ENCODE measurements at places on chromosomes 1 and 21.

DNA sequence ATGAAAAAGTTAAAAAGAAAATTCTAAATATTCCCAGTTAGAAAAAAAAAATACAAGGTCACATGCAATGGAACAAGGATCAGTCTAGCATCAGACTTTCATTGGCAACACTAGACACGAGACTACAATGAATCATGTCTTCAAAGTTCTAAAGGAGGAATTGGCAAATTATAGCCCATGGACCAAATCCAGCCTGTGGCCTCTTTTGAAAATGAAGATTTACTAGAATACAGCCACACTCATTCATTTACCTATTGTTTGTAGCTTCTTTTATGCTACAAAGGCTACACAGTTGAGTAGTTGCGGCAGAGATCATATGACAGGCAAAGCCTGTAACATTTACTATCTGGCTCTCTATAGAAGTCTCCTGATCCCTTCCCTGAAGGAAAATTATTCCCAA is 71.4 kb downstream of the MRPL39 start:
- no peak for DNase-seq

DNA sequence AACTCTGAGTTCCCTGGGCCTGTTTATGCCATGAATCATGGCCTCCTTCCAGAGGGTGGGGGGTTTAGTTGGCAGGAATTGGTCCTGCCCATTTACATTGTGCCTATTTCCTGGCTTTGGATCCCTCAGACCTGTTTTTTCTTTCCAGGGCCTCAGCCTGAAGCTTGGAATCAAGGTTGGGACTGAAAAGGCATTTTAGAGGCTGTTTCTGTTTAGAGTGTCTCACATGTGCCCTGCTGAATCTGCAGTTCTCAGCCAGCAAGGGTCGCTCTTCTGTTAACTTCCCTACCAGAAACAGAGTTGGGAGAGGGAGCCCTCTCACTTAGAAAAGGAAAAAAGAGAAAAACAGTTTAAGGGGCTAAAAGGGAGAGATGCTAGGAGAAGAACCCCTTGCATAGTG is 191.1 kb downstream of the PTPRC start:
- no peak for DNase-seq

GRCh38 chr1:223214261-223214807 is 71.3 kb upstream of the TLR5 start:
- no peak for DNase-seq

DNA sequence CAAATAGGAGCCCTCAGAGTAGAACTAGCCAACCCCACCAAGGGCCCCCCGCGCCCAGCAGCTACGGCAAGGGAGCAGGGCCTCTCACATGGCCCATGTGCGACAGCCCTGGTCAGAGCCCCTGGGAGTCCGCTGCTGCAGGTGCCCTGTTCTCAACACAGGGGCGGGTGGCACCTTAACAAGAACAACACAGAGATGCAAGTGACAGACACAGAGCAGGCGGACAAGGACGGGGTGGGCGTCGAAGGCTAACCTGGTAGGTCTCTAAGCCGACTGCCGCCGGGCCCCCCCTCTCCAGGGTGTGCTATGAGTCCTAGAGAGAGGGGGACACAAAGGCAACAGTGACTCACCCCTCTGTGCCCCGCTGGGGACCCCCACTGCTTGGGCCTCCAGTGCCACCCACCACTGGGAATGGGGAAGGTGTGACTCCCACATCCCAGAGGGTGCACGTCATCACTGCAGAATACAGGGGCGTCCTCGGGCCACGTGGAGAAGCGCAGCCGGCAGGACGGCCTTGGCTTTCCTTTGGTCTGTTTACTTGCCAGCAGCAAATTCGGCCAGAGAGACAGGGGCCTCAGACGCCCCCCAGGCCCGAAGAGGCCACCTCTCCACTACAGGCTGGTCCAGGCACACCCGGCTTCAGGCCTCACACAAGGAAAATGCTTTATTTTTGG is 44.8 kb downstream of the PRDM15 start:
- no peak for DNase-seq

GRCh38 chr1:202193614-202194327 is at the start of gene LGR6:
Gene LGR6, plus strand, starts transcription at chr1:202193799. Its CDS starts 191 bp downstream, at chr1:202193990.
- DNase-seq = no peak

DNA sequence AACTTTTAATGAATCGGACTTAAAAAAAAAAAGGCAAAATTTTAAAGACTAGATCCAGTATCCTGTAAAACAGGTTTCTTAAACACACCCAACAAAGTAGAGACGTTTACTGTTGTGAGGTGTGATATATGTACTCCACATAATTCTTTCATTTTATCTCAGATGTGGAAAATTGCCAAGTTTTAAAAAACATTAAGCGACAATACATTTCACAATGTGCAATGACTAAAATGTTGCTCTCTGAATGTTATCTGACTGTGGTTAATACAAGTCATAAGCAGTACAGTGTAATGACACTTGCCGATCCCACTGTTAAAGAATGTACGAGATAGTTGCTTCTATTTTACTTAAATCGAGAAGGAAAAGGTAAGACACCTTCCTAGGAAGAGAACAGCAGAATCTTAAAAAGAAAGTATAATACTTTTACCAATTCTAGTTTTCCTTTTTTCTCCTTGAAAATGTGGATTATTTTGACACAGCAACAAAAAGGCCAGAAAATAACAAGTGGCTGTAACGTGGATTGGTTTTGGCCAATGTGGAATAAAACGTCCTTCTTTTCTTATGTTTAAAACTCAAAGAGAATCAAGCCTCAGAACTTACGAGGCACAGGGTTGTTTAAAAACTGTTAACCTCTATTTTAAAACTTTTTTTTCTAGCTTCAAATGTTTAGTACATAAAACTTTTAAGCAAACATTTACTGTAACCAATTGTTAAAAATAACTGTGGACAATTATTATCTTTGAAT is 51.4 kb downstream of the TP53BP2 start:
- no peak for DNase-seq

- DNase-seq = peak; percentile 86
These were observed 72.9 kb downstream of the SKI start for GRCh38 chr1:2300851-2301606.

DNA sequence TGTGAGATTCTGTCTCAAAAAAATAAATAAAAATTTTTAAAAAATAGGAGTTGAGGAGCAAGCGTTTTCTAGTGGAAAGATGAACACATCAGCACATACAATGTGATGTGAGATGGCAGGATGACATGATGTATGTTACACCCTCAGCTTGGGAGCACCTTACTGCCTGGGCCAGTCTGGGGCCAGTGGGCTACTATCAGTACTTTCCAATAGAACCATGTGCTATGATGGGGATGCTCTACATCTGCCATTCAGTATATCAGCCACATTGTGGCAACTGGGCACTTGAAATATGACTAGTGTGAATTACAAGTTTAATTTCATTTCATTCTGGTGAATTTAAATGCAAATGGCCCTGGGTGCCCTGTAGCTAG is 156.0 kb downstream of the PGBD5 start:
- no peak for DNase-seq

DNA sequence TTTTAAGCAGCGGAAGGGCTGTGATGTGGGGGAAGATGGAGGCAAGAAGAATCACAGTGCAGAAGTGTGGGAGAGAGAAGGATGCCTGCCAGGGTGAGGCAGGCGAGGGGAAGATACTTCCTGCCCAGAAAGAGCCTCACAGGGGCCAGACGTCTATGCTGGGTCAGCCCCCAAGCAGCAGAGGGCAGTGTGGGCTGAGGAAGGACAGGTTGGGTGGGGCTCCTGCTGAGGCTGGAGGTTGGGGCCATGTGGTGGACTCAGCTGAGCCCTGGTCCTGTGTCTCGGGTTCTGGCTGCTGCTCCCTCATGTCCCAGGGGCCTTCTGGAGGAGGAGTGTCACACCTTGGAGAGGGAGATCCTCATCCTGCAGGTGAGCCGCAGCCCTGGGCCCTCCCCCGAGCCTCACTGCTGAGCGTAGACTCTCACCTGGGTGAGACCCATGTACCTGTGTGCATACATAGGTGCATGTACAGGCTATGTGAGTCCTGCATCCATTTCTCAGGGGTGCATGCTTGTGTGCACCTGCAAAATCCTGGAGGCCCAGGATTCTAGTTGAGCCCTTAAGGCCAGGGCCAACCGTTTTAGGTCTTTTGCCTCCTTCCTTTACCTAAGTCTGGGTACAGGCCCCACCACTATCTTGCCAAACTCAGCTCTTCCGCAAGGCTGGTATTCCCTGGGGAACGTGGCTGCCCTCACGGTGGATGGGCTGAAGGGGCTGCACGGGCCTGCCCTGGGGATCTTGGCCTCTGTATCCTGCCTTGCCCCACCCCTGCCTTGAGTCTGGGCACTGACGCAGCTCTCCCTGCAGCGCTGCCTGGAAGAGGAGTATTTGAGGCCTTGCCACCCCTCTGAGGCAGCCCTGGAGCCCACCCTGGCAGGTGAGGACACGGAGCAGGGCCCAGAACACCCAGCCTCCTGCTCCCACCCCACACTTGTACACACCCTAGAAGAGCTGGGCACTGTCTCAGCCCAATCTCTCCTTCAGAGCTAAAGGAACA is 3.7 kb downstream of the CCDC24 start:
- DNase-seq = no peak

GRCh38 chr1:60402216-60402615 is 328.6 kb upstream of the C1orf87 start:
- DNase-seq = no peak

GRCh38 chr1:218741852-218742251 is 396.7 kb downstream of the TGFB2 start:
- no peak for DNase-seq

DNA sequence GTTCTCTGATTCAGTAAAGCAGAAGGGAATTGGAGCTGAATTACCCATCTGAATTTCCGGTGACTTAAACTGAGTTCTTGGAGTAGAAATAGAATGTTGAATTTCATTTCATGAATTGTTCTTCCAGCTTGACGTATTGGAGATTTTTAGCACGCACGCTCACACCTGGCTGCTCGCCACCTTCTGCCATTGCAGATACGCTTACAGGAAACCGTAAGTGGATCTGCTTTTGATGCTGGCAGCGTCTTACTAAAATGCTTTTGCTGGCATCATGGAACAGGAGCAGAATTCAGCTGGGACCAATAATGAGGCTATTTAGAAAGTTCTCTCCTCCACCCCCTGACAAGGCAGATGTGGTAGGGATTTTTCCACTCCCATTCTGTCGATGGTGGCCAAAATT is 17.7 kb upstream of the ELAVL4 start:
- DNase-seq = no peak

DNA sequence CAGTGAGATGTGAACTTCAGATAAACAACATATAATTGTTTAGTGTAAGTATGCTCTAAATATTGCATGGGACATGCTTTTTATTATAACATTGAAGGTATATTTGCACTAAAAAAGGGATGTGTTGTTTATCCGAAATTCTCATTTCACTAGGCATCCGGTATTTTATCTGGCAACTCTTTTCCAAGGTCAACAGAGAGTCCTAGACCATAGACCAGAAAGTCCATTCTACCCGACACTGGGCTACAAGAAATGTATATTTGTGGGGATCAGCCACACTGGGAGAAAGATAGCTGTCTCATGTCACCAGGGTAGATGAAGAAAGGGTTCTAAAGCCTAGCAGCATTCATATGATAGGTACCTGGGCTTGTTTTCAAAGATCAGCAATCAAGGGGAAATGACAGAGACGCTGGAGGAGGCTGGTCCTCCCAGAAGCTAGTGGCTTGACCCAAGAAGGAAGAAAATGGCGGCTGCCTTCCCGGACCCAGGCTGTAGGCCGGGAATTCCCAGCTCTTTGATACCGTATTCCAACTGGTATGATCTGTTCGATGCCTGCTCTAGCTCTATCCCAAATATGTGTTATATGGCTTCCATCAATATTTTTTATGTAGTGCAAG is 161.1 kb upstream of the IRF2BP2 start:
- no peak for DNase-seq

GRCh38 chr1:39540504-39541031 is 36.0 kb downstream of the PABPC4 start:
- DNase-seq = no peak

GRCh38 chr21:14451546-14451945 is 68.6 kb upstream of the HSPA13 start:
- no peak for DNase-seq

- DNase-seq = no peak
These were observed 143.3 kb downstream of the DYRK1A start for GRCh38 chr21:37509802-37510393.

DNA sequence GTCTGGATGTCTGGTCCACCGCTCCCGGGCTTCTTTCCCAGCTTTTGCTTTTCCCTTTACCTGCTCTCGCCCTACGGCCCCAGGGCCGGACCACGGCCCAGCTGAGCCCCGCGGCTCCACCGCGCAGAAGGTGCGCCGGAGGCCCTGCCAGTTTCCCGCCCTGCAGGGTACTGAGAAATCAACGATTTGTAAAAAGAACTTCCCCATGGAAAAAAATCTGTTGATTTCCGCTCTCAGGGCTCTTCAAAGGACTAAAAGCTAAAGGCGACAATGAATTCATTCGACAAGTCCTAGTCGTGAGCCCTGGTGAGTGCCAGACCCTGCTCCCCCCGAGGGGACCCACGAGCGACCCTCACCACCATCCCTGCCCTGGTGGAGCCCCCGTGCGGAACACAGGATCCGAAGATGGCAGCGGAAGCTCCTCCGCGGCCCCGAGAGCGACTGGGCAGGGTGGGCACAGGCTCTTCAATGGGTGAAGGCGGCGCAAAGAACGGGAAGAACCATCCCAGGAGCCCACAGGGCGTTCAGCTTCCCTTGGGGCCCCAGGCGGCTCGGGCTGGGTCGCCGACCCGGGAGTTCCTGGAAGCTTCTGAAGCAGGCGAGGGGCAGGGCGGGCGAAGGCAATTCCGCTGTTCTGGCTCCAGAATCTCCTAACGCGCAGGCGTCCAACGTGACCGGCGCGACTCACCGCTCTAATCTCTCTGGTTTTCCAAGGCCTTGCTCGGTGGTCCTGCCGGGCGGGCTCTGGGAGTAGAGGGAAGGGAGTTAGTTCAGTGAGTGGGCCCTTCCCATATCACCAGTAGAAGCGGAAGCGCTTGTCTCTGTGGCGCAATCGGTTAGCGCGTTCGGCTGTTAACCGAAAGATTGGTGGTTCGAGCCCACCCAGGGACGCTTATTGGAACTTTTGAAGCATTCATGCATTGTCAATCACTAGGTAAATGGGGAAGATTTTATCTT is 6.6 kb upstream of the RNU1-2 start:
- DNase-seq = no peak

DNA sequence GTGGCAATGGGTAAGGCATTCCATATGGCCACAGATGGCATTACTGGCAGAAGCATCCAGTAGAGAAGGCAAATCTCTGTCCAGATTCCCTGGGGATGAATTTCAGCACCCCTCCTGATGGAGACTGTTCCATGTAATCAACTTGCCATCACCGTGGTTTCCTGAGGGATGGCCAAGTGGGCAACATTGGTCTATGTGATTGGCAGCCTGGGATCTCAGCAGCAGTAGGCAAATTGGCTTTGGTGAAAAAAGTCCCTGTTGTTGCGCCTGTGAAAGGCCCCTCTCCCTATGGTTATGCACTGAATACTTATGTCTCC is 19.3 kb downstream of the DMRTB1 start:
- DNase-seq = no peak

GRCh38 chr1:32755810-32756159 is 53.2 kb upstream of the SYNC start:
- no peak for DNase-seq

GRCh38 chr1:23118957-23119792 is 49.5 kb downstream of the LUZP1 start:
- DNase-seq = no peak

- no peak for DNase-seq
These were observed 50.4 kb upstream of the CXADR start for GRCh38 chr21:17462276-17462981.

Data from GM12892 (cell line).